ENCODE measurements at places on chromosomes 3 and 15.

DNA sequence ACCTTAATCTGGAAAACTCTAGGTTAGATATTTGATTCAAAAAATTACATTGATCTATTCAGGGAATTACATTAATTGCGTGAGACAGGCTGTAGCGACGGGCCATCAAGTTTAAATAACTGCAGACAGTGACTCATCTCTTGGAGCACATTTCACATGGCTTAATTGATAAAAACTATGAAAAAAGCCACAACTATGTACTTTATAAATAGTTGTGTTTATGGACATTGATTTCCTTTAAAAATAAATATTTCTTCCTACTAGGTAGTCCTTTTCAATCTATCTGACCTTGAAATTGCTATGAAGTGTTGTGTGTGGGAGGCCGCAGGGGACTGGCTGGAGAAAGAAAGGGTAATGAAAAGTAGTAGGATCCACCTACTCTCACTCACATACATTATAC, 157.8 kb downstream of the IL1RAP start:
- H3K36me3 ChIP-seq, result no peaks in the 10 kb centered on the region
- H3K27ac ChIP-seq, result no peak overlapping the region
- no peaks in the 10 kb centered on the region for H3K27me3 ChIP-seq
- DNase-seq, result no peak
- H3K4me3 ChIP-seq, result no peak overlapping the region

GRCh38 chr3:173618703-173619102, 221.2 kb downstream of the NLGN1 start:
- no peak overlapping the region for H3K27ac ChIP-seq
- DNase-seq, result no peak
- H3K4me3 ChIP-seq, result no peak overlapping the region
- no peaks in the 10 kb centered on the region for H3K27me3 ChIP-seq
- no peaks in the 10 kb centered on the region for H3K36me3 ChIP-seq

- no peak overlapping the region for H3K27ac ChIP-seq
- H3K36me3 ChIP-seq, result no peaks in the 10 kb centered on the region
- no peak for DNase-seq
- no peaks in the 10 kb centered on the region for H3K4me1 ChIP-seq
These were observed 125.4 kb upstream of the MME start for GRCh38 chr3:154954757-154955156.

DNA sequence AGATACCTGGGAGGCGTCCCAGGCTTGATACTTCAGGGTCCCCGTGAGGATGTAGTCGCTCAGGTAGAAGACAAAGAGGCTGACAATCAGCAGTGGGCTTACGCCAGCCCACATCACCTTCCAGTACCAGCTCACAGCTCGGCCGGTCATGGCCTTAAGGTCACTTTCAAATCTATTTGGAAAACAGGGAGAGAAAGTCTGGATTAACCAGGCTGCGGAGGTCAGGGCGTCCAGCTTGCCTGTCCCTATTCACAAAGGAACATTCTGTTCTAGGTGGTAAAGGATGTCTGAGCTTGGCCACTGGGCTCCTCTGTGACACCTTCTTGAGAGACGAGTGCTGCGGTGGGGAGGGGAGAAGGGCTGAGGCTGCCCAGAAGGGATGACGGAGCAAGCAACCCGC, 36.5 kb downstream of the SLC6A20 start:
- no peak overlapping the region for H3K27ac ChIP-seq
- H3K4me3 ChIP-seq, result no peak overlapping the region
- H3K36me3 ChIP-seq, result no peaks in the 10 kb centered on the region

DNA sequence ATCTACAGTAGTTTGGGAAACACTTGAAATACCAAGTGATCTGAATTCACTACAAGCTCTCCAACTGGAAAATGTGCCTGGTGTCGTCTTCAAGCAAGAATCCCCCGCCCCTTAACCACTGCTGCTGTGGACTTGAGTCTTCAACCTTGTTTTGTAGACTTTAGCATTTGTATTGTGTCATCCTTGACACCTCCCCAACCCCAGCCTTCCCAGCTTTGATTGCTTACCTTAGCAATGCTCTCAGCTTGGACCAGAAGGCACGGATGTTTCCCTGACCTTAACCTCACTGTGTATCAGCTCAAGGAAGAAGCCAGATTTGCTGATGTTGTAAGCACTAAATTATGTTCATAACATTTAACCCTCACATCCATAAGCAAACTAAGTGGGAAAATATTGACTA, 146.4 kb downstream of the IGF1R start:
- no peaks in the 10 kb centered on the region for H3K27me3 ChIP-seq
- DNase-seq, result no peak
- no peak overlapping the region for H3K4me3 ChIP-seq
- peaks cover 20% of the 10 kb centered on the region for H3K4me1 ChIP-seq
- H3K27ac ChIP-seq, result no peak overlapping the region
- no peaks in the 10 kb centered on the region for H3K36me3 ChIP-seq

- DNase-seq, result no peak
- peaks cover 4% of the 10 kb centered on the region for H3K4me1 ChIP-seq
- no peaks in the 10 kb centered on the region for H3K36me3 ChIP-seq
- no peak overlapping the region for H3K4me3 ChIP-seq
These were observed 6.8 kb upstream of the TBC1D5 start for GRCh38 chr3:17749281-17749680.

DNA sequence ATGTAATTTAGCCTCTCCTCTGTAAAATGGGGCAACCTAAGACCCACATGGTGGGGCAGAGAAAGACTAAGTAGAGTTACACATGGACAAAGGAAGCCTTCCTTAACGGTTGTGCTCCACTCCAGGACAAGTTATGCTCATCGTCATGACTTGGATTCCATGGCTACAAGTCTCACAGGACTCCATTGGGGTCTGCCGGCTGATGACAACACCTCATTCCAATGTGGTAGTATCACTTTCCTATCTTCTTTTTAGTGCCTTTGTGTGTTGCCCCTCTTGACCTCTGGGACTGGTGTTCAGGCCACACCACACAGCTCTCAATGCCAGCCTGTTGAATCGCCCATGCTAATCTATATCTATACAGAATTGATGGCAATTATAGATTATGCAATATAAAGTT, 181.3 kb upstream of the WNT5A start:
- H3K36me3 ChIP-seq, result no peaks in the 10 kb centered on the region
- peaks cover 3% of the 10 kb centered on the region for H3K27me3 ChIP-seq
- no peak overlapping the region for H3K4me3 ChIP-seq

DNA sequence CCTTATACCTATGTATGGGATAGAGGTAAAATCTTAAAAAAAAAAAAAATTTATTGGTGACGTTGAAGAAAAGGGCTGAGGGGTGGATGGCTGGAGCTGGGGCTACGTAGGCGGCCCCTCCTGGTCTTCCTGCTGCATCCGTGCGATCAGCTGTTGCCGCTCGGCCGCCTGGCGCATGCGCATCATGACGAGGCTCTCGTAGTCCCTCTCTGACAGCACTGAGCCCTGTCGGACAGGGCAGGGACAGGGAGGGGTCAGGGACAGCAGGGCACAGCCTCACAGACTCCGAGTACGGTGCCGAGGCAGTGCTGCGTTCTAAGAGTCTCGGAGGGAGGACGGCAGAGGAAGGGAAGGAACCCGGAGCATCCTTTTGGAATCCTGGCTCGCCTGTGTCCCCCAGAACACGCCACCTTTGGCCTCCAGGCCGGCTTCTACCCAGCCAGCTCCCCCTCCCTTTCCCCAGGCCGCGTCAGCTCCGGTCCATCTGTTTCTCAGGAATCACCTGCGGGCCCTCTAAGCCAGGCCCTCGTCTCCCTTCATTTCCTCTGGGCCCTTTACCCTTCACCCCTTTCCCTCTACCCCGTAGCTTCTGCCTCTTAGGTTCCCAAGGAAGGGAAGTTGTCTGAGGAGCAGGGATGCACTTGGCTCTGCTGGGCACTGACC, 1.8 kb upstream of the C15orf62 start:
- H3K4me1 ChIP-seq, result peaks cover 91% of the 10 kb centered on the region
- DNase-seq, result no peak
- H3K27ac ChIP-seq, result peak overlapping the region; percentile 90
- H3K36me3 ChIP-seq, result peaks cover 6% of the 10 kb centered on the region

GRCh38 chr3:123110282-123110975, 43.6 kb downstream of the PDIA5 start:
- no peaks in the 10 kb centered on the region for H3K4me1 ChIP-seq
- H3K36me3 ChIP-seq, result peaks cover 61% of the 10 kb centered on the region
- no peak overlapping the region for H3K27ac ChIP-seq

DNA sequence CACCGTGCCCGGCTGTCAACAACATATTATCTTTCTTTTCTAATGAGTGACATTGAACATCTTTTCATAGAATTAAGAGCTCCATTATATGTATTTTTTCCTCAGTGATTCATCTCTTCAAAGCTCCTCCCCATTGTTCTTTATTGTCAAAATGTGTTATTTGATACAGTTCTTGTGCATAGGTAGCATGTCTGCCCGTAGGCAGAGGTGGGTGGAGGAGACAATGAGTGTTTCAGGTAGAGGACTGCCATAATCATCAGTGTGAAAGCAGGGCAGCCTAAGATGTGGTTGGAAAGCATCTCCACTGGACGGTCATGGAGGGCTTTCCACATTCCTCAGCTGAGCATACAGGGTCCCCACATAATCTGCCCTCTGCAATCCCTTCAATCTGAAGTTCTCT, 452.0 kb upstream of the MCTP2 start:
- H3K27ac ChIP-seq, result no peak overlapping the region
- H3K36me3 ChIP-seq, result no peaks in the 10 kb centered on the region
- H3K4me1 ChIP-seq, result no peaks in the 10 kb centered on the region
- H3K27me3 ChIP-seq, result no peaks in the 10 kb centered on the region
- H3K4me3 ChIP-seq, result no peak overlapping the region

- H3K27me3 ChIP-seq, result peaks cover 6% of the 10 kb centered on the region
- no peak for DNase-seq
- H3K27ac ChIP-seq, result no peak overlapping the region
These were observed 30.3 kb downstream of the ARL14 start for GRCh38 chr3:160707187-160707794.

DNA sequence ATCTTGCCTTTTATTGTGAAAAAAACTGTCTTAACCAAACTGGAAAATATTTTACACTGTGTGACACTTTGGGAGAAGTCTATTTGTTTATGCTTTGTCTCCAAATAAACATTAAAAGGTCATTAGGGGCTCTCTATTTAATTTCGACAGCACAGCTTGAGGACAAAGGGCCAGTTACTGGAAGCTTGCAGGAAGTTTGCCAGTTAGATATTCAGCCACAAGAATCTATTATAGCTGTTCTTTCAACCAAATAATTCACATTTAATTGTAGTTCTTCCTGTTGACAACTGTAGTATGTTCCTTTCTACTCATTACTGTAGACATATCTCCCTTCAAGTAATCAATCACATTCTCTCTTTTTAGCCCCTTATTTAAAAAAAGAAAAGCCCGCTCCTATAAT, 6.1 kb downstream of the CP start:
- no peak for DNase-seq
- peaks cover 5% of the 10 kb centered on the region for H3K4me1 ChIP-seq
- H3K36me3 ChIP-seq, result no peaks in the 10 kb centered on the region
- no peak overlapping the region for H3K4me3 ChIP-seq

- H3K27me3 ChIP-seq, result no peaks in the 10 kb centered on the region
- no peak for DNase-seq
- no peak overlapping the region for H3K4me3 ChIP-seq
- H3K36me3 ChIP-seq, result no peaks in the 10 kb centered on the region
- H3K4me1 ChIP-seq, result peaks cover 34% of the 10 kb centered on the region
- no peak overlapping the region for H3K27ac ChIP-seq
These were observed 71.0 kb downstream of the WWTR1 start for GRCh38 chr3:149586871-149587270.

GRCh38 chr3:9203317-9203716, 46.1 kb downstream of the SRGAP3 start:
- H3K27me3 ChIP-seq, result no peaks in the 10 kb centered on the region
- no peak for DNase-seq
- no peaks in the 10 kb centered on the region for H3K36me3 ChIP-seq
- peaks cover 9% of the 10 kb centered on the region for H3K4me1 ChIP-seq
- no peak overlapping the region for H3K27ac ChIP-seq
- no peak overlapping the region for H3K4me3 ChIP-seq

GRCh38 chr3:196688349-196688748, 23.7 kb downstream of the CEP19 start:
- no peak overlapping the region for H3K27ac ChIP-seq
- no peak for DNase-seq
- no peaks in the 10 kb centered on the region for H3K27me3 ChIP-seq

DNA sequence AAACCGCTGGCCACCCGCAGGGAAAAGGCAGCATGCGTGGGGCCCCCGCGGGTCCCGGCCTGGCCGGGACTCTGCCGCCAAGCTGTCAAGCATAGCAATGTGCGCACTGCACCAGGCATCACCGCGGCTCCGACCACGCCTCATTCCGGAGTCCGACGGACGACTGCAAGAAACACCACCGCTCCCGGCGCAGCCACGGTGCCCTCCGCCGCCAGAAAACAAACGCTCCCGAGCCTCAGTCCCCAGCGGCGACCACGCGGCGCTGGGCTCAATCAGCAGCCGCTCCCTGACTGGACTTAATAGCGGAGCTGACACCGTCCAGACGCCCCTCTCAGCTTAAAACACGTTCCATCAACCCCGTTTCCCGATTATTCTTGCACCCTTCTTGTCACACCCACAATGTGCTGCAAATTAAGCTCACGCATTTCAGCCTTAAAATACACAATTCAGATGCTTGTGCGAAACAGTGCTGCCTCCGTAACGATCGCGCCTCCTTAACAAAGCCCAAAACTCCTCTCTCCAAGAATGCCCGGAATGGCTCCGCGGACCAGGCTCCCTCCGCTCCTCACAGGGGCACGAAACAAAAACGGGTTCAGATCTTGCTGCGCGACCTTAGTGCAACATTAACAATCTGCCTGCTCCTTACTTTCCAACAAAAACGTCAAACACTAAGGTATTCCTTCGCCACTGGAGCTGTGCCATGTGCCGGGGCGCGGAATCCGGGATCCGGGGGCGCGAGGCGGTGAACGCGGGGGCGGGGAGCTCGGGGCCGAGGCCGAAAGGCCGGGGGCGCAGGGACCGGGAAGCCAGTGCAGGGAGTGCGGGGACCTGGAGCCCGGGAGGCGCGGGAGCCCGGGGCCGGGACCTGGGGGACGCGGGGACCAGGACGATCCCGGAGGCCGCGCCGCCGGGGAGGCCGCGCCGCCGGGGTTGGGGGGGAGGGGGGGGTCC, 655 bp downstream of the CYFIP1 start:
- H3K27ac ChIP-seq, result peak overlapping the region; percentile 83
- peaks cover 23% of the 10 kb centered on the region for H3K4me1 ChIP-seq
- H3K27me3 ChIP-seq, result no peaks in the 10 kb centered on the region

DNA sequence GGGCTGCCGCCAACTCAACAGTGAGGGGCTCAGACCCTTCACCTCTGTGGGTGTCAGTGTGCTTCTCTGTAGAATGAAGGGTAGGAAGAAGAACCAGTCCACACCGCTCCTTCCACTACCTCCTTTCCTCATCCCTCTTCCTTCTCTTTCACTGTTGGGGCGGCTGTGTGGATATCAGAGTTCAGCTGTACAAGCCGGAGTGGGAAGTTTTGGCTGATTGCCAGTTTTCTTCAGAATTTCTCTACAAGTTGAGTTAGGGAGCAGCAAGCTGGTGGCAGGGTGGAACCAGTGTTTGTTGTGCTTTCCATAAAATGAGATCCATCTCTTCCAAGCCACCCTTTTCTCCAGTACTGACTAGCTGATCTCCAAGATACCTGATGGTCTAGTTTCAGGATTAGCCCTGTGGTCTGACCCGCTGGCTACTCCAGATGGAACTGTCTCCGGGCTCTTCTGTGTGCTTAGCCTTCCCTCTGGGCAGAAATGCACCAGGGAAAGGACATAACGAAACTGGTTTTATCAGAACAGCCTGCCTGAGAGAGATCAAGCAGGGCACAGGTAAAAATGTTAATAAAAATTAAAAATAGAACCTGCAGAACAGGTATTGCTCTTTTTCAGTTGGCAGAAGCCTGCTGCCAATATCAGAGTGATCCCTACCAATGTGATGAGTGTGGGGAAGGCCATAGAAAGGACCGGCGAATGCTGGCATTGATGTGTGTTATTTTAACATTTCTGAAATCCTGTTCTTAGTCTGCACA, 169.9 kb upstream of the TSC22D2 start:
- H3K4me1 ChIP-seq, result peaks cover 28% of the 10 kb centered on the region
- no peak for DNase-seq
- H3K4me3 ChIP-seq, result no peak overlapping the region
- H3K36me3 ChIP-seq, result no peaks in the 10 kb centered on the region
